ENCODE measurements at places on chromosomes 6 and 20. TPM values are rescaled to one million over a fixed set of nuclear protein-coding genes. Genes with fewer than 3 reads are reported as not detected.

- no peak for DNase-seq
Observed at GRCh38 chr6:138226700-138227315, 8.5 kb upstream of the PBOV1 start.

- no peak for DNase-seq
Observed at GRCh38 chr6:62889240-62889639, 322.0 kb upstream of the FKBP1C start.

- DNase-seq: no peak
Observed at GRCh38 chr20:22353586-22353985, 230.8 kb downstream of the FOXA2 start.

GRCh38 chr6:2841264-2842138 is at the start of gene SERPINB1:
Gene SERPINB1 (minus strand): TSS chr6:2841863. CDS start chr6:2840586, 1,277 bp downstream.
- DNase-seq: peak; percentile 94

GRCh38 chr6:64553249-64553786 is 917.7 kb downstream of the PHF3 start:
- DNase-seq: no peak

GRCh38 chr6:157840776-157841175 is 17.7 kb downstream of the SNX9 start:
- no peak for DNase-seq

- no peak for DNase-seq
Observed at GRCh38 chr6:82875573-82876185, 190.0 kb downstream of the UBE3D start.

DNA sequence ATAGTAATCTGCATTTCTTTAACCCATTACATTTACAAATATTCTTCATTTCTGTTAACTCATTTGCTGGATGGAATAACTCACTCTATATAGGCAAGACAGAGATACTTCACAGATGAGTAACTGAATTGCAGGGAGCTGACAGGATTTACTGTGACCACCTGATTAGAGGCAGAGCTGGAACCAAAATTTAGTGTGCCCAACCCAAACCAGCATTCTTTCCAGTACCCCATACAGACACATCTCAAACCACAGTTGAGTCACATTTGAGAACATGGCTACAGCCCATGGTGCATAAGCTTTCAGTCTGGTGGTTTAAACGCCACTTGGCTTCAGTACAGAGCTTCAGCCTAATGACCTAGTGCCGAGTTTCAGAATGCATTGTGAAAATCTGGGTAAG is 138.4 kb upstream of the TENT5A start:
- DNase-seq: no peak

DNA sequence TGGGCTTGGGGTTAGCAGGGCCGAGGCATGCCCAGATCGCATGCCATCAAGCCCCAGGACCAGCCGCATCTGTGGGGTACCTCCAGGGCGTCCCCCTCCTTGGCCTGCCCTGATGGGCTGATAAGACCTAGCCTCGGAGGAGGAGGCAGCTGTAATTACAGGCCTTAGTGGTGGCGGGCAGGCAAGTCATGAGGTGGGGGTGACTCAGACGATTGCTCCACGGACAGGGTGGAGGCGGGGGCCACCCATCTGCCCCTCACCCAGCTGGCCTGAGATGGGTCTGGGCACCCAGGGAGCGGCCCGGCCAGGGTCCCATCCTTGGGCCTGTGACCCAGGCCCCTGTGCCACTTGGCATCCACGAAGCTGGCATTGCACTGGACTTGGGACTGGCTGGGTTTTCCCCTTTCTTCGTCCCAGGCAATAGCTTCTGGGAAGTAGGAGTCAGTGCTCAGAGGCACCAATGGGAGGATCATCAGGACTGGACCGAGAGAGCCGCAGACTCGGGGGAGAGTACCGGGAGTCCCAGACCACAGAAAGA is 57.5 kb downstream of the CEBPB start:
- no peak for DNase-seq

GRCh38 chr6:36025932-36026327 is 1.5 kb upstream of the SLC26A8 start:
- DNase-seq: no peak

- no peak for DNase-seq
Observed at GRCh38 chr20:2408111-2408510, 27.4 kb downstream of the TGM6 start.

- DNase-seq: no peak
Observed at GRCh38 chr6:16841241-16841640, 80.0 kb upstream of the ATXN1 start.

- DNase-seq: no peak
Observed at GRCh38 chr20:63939061-63939935, 16.9 kb downstream of the UCKL1 start.

DNA sequence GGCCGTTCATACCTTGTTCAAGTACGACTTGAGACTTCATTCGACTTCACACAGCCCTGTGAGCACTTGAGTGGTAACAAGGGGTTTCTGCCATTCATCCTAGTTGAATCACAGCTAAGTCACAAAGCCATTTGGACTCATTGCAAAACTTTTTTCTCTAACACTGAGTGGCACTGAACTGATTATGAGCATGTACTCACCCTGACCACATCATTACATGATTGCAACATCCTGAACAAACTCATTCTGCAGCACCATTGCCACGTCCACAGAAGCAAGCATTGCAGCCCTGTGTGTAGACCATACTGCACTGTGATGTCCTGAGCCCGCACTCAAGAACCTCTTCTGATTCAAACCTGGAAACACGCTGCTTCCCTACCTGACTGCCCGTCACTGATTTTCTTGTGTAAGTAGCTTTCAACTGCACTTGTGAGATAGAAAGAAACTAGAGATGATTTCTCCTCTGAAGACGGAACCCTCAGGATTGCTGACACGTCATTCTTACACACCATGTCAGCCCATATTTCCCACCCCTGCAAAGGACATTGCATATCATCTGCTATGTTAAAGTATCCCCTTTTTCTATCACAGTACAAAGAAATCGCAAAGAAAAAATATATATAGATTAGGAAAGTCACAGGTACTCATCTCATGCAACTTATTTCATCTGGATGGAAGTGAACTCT is 81.6 kb downstream of the C6orf118 start:
- no peak for DNase-seq

- DNase-seq: no peak
Observed at GRCh38 chr20:42587427-42587826, 602.3 kb downstream of the PTPRT start.

DNA sequence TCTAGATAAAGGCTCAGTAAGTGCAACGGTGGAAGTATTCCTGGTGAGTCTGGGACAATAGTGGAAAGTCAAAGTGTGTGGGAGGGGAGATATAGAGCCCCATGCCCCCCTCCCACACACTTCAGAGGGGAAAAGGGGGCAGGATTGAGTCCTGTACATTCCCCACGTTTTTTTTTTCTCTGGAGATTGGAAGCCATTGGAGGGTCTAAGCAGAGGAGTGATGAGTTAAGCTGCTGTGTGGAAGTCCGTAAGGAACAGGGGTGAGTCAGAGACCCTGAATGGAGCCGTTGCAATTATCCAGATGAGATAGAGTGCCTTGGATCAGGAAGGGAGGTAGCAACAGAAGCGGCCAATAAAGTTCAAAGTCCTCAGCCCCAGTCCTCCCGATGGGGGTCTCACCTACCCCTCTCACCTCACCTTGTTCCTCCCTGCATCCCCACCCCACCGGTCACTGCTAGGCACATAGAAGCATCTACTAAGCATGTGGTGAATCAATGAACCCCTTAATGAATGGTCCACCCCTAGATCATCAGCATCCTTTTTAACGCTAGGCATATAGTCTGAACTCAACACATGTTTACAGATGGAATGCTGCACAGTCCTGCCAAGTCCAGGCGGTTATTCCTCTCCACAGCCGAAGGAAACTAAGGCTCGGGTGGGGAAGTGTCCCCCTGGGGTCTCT is 662 bp upstream of the SLC9A8 start:
- DNase-seq: peak; percentile 6

DNA sequence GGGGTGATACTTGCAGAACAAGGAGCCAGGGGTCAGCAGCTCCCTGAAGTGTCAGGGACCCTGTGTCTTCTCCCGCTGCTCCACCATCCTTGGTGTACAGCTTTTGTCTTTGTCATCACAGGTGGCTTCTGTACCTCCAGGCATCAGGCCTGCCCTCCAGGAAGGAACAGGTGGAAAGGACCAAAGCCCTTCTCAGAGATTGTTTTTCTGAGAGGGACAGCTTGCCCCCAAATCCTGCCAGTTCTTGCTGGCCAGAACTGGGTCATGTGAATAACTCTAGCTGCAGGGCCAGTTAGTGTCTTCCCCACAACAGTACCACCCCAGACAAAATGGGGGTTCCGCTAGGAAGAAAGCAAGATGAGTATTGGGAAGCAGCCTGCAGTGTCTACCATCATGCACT is 31.4 kb downstream of the SNPH start:
- DNase-seq: no peak

- DNase-seq: no peak
Observed at GRCh38 chr6:108584323-108584722, 23.6 kb downstream of the FOXO3 start.

- DNase-seq: no peak
Observed at GRCh38 chr6:39357998-39358686, 35.6 kb upstream of the KCNK16 start.

DNA sequence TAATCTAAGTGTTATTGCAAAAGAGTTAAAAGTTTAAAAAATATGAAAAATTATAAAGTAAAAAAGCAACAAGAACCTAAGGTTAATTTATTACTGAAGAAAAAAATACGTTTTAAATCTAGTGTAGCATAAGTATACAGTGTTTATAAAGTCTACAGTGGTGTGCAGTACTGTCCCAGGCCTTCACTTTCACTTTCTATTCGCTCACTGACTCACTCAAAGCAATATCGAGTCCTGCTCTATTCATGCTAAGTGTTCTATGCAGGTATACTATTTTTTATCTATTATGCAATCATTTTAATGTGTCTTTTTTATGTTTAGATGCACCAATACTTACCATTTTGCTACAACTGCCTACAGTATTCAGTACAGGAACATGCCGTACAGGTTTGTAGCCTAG is 113.0 kb downstream of the MANEA start:
- no peak for DNase-seq

DNA sequence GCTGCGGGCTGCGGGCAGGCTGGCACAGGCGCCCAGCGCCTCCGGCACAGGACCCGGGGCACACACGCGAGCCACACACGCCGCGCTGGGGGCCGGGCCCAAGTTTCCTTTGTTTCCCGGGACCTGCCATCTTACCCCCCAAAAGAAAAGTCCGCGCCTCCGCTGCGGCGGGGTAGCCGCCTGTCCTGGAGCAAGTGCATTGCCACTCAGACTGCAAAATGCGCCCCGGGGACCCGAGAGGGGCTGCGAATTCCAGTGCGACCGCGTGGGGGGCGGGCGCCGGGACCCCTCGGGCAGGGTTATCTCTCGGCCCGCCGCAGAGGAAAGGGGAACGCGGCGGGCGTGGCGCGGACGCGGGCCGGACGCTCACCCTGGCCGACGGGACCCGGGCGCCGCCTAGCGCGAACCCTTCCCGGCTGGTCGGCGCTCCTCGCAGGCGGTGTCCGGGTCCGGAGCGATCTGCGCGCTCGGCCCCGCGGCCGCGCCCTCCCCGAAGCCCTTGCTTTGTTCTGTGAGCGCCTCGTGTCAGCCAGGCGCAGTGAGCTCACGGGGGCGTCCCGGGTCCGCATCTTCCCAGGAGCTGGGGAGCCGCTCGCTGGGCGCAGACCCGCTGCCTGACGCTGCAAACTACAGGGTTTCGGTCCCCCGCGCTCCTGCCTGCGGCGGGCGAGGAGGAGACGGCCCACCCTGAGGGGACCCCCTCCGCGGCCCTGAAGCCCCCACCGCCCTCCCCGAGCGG is 639 bp upstream of the CD24 start:
- DNase-seq: peak; percentile 87

GRCh38 chr20:50032955-50033666 is 50.3 kb downstream of the SNAI1 start:
- DNase-seq: no peak

DNA sequence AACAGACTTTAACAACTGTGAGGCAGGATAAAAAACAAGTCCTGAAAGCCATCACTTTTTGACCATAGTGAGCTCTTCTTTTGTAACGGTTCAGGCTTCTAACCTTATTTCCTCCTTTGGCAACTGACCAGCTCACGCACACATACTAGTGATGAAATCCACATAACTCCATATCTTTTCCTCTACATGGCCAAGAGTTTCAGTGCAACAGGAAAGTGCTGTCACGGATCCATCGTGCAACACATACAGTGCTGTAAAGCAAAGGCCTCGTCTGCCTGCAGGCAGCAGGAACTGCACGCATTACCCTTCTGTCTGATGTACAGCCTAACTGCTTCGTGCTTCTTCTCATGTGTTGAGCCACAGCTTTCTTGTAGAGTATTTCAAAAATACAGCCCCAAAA is 108.5 kb downstream of the EPM2A start:
- no peak for DNase-seq

GRCh38 chr6:39980839-39981580 is 46.7 kb upstream of the MOCS1 start:
- DNase-seq: peak; percentile 33

DNA sequence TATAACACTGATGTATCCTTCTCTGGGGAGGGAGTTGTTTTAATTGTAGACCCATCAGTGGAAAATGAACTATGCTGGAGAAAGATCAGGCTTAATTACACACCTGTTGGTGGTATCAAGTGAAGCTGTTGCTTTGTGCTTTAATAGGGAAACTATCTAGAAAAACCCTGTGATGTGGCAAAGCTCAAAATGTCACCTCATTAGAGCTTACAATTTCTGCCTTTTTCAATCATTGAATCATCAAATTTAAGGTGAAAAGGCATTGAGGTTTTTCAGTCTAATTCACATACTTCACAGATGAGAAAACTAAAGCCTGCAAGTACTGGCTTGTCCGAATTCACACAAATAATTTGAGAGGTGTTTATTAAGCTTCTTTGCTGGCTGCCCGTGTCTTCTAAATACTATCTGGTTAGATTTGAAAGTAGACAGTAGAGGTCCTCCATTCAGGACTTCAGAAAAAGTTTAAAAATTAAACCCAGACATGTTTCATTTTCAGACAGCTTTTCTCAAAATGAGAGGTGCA is 143.3 kb upstream of the MAP3K7 start:
- DNase-seq: no peak

- no peak for DNase-seq
Observed at GRCh38 chr20:57656821-57657534, 36.8 kb upstream of the ZBP1 start.

- DNase-seq: no peak
Observed at GRCh38 chr6:84766799-84767525, 2.6 kb upstream of the TBX18 start.

GRCh38 chr6:16524380-16524707 is 236.9 kb downstream of the ATXN1 start:
- no peak for DNase-seq

THBS2 gene
- total RNA-seq: 33.4 TPM

VIP gene
- 0.76 TPM for total RNA-seq

SLC22A23 gene
- total RNA-seq: 5.3 TPM

C20orf141 gene
- total RNA-seq: not detected

SDC4 gene
- total RNA-seq: 397 TPM

FAM162B gene
- 4.3 TPM for total RNA-seq

MACROD2 gene
- total RNA-seq: 10.0 TPM

FOXQ1 gene
- total RNA-seq: 33.6 TPM

DEF6 gene
- total RNA-seq: 16.3 TPM

PCSK2 gene
- total RNA-seq: 0.22 TPM

GTSF1L gene
- not detected for total RNA-seq

All from kidney (tissue), 22 donors.